Stimulated activated CD4-positive, alpha-beta T cell treated with anti-CD3 and anti-CD28 coated beads, Interleukin-1b, Interleukin-23, amount 100 ng/mL, for 1 hour (primary cell): ENCODE measurements at places on chromosomes 5 and 9.

DNA sequence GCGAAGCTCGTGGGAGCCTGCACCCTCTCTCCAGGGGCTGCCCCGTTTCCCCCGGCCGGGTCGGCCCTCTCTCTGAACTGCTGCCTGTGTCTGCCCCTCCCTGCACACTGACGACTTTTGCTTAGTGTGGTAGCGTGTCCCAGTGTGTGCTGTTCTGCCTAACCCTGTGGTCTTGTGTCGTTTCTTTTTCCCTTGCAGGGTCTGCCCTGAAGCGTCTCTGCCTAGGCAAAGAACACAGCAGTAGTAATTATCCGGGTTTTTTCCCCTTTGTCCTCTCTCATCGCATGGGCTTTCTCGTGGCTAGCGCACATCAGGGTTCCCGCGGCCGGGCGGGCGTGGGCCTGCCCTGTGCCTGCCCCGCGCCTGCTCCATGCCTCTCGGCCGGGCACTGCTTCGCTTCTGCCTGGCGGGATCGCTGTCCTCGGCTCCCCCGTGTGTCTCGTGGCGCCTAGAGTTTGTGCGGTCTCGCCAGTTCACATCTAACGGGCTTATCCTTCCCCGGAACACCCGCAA, 122.7 kb downstream of the WNK2 start:
- DNase-seq = no peak

DNA sequence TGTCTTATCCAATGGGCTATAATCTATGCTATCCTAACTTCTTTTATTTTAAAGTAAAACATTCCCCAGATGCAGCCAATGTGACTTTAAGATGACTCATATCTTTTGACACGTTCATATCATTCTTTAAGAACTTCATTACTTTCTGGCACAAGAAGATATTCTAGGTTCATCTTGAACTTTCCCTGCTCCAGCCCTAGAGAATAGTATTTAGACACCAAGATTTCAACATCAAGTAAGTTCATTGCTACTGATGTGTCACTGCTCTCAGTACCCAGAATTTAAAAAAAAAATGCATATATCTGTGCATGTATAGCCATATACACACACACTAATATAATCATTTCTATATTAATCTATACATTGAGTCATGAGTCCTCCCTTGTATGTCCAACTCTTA, 175.2 kb downstream of the SAXO1 start:
- no peak for DNase-seq

DNA sequence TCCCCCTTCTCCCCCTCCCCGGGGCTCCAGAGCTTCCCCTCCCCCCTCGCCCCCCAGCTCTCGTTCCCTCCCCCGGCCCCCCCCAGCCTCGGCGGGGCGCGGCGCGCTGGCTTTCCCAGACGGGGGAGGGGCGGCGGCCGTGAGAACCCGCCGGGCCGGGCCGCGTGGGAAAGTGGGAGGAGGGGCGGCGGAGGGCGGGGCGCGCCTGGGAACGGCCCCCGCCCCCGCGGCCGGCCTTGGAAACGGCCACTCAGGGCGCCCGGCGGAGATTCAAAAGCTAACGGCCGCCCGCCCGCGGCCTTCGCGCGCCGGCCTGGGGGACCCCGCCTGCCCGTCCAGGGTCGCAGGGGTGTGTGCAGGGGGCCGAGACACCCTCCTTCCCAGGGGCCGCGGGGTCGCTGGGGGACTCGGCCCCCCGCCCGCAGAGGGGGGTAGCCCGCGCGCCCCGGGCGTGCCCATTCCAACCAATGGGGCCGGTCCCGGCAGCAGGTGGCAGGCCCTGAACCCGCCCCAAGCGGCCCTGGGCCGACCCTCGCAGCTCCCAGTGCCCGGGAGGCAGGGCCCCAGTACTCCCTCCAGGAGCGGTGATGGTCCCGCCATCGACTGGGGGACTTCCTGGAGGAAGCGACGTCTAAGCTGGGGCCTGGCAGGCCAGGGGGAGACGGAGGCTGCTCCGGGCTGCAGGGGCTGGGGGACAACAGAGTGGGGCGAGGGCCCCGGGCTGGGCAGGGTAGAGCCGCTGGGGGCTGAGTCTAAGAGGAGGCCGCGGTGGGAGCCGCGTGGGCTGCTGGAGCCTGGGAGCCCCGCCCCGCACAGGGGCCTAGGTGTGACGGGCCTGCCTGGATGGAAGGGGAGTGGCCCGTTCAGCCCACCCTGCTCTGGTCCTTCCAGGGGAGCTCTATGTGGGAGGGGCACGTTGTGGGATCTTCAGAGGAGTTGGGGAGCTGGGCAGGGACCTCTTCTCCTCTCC, 14.2 kb upstream of the NRARP start:
- DNase-seq = no peak

- DNase-seq = no peak
Measured at GRCh38 chr5:1380011-1380817, 35.3 kb upstream of the CLPTM1L start.

GRCh38 chr9:131578731-131579504, 33.6 kb downstream of the PRRT1B start:
- peak; percentile 12 for DNase-seq
